ENCODE measurements at places on chromosomes 6 and 20.
A peak's percentile ranks its signal among the peaks of the same experiment; 100 is the strongest.

DNA sequence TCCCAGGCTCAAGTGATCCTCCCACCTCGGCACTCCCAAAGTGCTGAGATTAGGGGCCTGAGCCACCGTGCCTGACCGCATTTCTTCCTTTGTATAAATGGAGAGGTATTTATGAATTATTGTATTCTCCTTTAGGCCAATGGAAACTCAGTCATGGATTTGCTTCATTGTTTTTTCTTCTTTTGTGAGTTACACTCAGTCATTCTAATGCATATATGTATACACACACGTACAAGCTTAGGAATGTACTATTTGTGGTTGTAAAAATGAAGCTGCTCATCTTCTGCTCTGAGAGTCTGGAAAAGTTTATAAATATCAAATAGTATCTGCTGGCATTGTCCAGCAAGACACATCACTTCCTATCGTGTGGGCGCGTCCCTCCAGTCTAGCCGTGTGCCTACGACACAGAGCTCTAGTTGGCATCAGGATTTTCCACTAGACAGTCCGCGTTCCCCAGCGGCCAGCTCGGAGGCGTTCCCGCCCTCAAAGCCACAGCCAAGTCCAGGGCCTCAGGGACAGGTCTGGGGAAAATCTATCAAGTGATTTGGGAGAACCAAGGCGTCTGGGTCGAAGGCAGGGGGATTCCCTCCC, 215.2 kb downstream of the NFATC2 start:
- no peak for DNase-seq

DNA sequence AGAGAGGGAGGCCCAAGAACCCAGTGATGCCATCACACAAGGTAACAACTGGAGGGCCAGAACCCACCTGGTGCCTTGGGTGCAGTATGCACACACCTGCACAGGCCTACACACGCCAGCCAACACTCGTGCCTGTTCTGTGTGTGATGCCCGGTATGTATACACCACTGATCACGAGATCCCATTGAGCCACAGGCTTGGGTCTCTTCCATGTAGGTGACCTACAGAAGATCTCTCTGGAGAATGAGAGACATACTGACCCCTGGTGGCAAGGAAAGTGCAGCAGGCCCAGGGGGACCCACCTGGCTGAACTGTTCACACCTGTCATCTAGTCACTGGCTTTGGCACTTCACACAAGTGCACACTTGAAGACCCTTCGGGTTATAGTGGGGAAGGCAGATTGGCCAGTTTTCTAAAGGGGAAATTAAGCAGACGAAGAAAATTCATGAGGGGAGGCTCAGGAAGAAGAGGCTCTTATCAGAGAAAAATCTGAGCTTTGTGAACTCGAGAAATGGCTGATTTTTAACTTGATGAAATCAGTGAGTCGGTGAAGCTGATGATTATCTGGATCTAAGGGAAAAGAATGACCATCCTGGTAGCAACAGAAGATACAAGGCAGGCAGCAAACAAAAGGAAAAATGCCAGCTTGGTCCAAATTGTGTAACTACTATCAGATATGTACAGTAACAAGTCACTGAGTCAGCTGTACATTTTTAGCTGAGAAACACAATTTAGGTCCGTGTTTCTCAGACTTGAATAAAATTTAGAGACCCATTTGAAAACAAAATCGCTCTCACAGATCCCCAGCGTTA, 69.1 kb upstream of the PBOV1 start:
- DNase-seq: peak; percentile 83

DNA sequence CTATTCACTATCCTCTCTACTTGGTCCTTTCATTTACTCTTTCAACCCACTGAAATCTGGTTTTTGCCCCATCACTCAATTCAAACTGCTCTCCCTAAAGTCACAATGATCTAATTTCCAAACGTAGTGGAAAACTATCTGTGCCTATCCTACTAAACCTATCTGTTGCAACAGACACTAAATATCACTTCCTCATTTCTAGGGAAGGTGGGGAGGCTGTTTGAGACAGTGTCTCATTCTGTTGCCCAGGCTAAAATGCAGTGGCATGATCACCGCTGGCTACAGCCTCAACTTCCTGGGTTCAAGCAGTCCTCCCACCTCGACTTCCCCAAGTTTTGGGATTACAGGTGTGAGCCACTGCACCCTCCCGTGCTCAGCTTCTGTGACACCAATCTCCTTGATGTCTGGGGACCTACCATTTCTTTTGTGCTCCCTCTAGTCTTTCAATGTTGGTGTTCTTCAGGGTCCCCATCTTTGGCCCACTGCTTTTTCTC, 8.8 kb downstream of the RANBP9 start:
- DNase-seq: peak; percentile 28

GRCh38 chr20:44646023-44646640, 5.4 kb downstream of the ADA start:
- DNase-seq: no peak

GRCh38 chr6:25524542-25524941, 127.5 kb upstream of the SCGN start:
- no peak for DNase-seq

- DNase-seq: no peak
These were observed 191.0 kb upstream of the MMS22L start for GRCh38 chr6:97473979-97474378.

- DNase-seq: no peak
These were observed 13.0 kb upstream of the F13A1 start for GRCh38 chr6:6333501-6333900.
